ENCODE measurements at places on chromosomes 2 and 18.

DNA sequence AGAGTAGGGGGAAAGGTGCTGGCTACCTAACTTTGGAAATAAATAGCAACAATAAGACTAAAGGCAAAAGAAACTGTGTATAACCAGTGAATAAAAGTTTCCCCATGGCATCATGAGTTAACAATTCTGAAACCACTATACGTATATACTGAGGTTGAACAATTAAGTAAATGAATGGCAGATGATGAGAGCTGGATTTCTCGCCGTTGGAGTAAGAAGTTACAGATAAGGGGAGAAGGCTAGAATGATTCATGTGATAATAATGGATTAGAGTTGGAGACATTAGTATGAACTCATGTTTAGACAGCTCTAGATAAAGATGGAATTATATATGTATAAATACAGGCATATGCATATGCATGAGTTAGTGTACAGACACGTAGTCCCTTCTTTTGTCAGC is 152.7 kb downstream of the UBR3 start:
- no peak for DNase-seq

- no peak for DNase-seq
Observed at GRCh38 chr18:829432-829831, 17.4 kb upstream of the YES1 start.

DNA sequence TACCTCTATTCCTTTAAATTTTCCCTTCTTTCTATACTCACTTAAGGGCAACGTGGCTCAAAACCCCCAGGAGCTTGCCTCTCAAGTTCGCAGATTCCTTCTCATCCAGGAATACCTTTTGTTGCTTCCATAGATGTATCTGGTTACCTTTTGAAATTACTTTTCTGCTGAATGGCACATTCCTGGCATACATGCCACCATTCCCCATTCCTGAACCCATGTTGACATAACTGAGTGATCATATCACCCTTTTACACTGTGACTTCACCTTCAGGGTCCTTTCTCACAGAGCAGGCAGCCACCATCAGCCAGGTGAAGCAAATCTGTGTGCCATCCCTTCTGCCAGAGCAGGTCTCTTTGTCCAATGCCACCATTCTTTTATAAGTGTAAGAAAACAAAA is 615.8 kb downstream of the ARHGAP15 start:
- DNase-seq, result no peak

- no peak for DNase-seq
Observed at GRCh38 chr18:48583573-48583972, 44.7 kb downstream of the CTIF start.

GRCh38 chr2:142462306-142462705 is 331.5 kb upstream of the LRP1B start:
- no peak for DNase-seq

DNA sequence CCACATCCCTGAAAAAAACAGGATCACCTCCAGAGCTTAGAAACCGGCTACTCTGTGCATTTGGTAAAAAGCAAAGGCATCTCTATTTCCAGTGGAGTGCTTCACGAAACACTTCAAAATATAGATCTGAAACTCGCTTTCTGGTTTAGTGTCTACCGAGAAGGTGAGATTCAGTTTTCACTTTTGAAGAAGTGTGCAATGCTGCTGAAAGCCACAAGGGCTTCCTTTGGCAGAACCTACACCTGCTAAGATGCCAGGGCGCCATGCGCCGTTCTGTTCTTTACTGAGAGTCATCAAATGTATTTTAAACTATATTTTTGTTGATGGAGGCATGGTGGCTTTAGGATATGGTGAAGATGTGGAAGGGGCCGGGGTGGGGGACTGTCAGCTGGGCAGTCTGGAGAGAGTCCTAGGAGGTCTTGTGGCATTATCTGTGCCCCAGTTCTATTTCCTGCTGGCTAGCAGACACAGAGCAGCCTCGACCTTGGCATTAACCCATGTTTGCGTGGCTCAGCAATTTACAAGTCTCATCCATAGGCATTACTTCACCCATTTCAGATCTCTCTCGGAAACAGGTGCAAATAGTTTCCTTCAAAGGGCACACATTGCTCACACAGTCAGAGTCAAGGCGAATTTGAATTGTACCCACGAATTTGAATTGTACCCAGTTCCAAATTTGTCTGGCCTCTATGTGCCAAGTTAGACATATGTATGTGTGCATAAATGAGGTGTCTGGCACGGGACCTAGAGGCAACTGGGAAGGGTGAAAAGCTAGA is 46.7 kb upstream of the KCNF1 start:
- DNase-seq, result peak; percentile 7

GRCh38 chr2:1032030-1032429 is 81.4 kb downstream of the SNTG2 start:
- DNase-seq, result no peak

DNA sequence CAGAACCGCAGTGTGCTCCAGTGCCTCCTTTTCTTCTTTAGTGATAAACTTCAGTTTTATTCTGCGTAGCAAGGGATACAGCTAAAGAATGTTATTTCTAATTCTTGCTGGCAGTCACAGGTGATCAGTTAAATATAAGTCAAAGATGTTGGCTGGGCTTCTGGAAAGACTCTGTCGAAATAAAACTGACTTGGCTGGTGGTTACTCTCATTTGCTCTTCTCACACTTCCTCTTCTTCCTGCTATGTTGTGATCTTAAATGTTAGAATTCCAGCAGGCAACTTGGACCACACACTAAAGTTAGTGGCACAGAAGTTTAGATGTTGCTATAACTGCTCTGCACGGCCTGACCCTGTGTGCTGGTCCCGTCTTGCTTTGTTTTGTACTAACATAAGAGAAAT is 278.6 kb downstream of the CDH19 start:
- no peak for DNase-seq

- no peak for DNase-seq
Observed at GRCh38 chr18:70671889-70672565, 383.2 kb downstream of the SOCS6 start.

DNA sequence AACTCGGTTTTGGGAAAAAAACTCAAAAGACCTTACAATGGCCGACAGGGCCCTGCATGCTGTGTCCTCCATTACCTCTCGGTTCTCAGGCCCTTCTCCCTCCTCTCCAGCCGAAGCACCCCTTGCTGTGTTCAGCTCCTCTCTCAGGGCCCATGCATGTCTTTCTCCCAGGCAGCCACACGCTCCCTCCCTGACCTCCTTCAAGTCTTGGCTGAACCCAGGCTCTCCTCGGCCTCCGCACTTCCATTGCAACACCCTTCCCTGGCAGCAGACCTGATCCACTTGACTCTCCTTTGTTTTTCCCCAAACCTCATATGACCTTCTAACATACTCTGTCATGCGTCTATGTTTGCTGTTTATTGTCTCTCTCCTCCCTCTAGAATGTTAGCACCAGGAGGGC is 114.0 kb downstream of the CYP26B1 start:
- DNase-seq, result no peak

GRCh38 chr18:49175476-49175875 is 224.7 kb upstream of the SMAD7 start:
- no peak for DNase-seq

- DNase-seq, result no peak
Observed at GRCh38 chr2:219946021-219946420, 318.6 kb downstream of the SLC4A3 start.

DNA sequence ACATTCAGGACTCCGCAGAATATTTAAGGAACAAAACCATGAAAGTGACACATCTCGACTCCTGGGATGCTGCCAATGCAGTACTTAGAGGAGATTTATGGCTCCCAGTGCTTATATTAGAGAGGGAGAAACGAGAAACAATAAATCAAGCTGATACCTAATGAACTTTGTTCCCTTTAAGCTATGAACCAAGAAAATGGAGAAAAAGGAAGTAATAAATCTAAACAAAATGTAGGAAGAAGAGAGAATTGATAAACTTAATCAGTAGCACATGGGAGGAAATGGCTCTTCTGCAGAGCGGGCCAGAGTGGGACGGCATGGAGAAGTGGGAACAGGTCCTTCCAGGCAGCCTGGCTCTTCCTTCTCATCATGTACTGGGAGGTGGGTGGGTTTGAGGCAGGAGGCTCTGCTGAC is 42.7 kb downstream of the NPPC start:
- no peak for DNase-seq

DNA sequence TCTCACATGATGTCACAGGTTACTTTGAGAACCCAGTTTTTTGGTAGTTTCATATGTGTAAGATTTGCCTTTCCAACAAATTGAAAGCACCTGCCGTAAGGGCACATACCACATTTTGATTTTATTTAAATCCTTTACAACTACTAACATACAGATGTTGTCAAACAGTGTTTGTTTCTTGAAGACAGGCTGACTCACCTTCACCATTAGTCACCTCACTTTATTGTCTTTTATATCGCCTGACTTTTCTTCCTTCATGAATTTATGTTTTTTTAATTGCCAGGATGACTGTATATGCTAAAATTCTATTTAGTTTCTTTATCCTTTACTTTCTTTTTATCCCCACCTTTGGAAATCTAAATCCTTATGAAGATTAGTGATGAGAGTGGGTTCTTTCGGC is 886.7 kb downstream of the SUCLG1 start:
- DNase-seq, result no peak

GRCh38 chr2:34159901-34160300 is 560.8 kb upstream of the FAM98A start:
- no peak for DNase-seq

GRCh38 chr2:239310401-239311061 is 90.3 kb downstream of the HDAC4 start:
- no peak for DNase-seq

- DNase-seq, result no peak
Observed at GRCh38 chr18:3652380-3653262, 202.6 kb downstream of the TGIF1 start.

DNA sequence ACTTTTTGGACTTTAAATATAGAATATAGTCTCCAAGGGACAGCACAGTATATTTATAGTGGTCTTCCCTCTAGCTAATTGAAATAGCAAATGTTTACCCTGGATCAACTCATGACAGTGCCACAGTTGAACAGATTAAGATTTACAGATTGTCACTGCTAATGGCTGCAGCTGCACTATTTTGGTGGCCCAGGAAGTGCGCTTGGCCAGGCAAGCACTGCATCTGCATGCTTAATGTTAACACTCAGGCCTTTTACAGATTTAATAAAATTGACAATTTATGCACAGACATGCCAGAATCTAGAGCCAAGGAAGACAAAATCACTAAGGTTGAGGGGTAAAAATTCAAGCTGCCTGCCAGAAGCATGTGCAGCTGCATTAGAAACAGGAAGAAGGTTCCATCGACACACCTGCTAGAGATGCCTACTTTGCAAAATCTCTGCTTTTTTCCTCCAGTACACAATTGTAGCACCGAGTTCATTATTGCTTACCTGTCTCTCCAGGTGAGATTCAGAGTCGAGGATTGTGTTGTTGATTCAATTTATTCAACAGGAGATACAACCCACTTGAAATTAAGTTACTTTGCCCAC is 1042.3 kb upstream of the NRXN1 start:
- DNase-seq, result no peak

- DNase-seq, result no peak
Observed at GRCh38 chr2:216429428-216429827, 17.1 kb downstream of the SMARCAL1 start.

- DNase-seq, result no peak
Observed at GRCh38 chr2:550860-551567, 126.2 kb downstream of the TMEM18 start.

DNA sequence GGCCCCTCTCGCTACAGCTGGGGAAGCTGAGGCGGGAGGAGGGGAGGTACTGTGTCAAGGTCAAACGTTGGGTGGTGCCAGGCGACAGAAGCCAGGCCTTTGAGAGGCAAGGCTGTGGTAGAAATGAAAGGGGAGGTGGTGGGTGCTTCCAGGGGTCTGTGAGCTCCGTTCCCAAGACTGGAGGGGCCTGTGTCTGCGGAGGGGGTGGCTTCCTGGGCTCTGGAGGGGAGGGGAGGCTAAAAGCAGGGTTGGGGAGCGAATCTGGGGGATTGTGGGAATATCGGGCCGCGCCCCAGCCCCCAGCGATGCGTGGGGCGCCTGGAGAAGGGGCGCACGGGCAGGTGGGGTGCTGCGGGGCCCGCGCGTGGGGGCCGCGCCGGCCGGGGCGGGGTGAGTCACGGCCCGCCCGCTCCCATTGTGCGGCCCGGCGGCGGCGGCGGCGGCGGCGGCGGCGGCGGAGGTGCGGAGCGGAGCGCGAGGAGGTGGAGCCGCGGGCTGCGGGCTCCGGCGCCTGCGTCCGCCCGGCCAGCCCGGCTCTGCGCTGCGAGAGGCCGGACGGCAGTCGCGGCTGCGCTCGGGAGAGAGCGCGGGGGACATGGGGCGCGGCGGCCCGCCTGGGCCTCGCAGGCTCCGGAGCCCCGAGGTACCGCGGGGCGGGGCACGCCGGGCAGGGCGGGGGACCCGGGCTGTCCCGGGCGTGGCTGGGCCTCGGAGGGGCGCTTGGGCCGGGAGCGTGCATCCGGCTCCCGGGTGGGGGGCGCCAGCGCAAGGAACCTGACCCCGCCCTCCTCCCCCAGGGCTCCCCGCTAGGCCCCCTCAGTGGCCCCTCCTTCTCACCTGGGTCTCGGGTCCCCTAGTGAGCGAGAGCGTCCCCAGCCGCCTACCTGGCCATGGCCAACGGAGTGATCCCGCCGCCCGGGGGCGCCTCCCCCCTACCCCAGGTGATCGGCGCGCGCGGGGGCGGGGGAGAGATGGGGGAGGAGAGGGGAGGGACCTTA is at the start of gene SLC4A3:
Gene SLC4A3 (plus strand): TSS at position 528 of the 998 bp plus-strand sequence. CDS start 363 bp downstream, at position 891.
- no peak for DNase-seq

DNA sequence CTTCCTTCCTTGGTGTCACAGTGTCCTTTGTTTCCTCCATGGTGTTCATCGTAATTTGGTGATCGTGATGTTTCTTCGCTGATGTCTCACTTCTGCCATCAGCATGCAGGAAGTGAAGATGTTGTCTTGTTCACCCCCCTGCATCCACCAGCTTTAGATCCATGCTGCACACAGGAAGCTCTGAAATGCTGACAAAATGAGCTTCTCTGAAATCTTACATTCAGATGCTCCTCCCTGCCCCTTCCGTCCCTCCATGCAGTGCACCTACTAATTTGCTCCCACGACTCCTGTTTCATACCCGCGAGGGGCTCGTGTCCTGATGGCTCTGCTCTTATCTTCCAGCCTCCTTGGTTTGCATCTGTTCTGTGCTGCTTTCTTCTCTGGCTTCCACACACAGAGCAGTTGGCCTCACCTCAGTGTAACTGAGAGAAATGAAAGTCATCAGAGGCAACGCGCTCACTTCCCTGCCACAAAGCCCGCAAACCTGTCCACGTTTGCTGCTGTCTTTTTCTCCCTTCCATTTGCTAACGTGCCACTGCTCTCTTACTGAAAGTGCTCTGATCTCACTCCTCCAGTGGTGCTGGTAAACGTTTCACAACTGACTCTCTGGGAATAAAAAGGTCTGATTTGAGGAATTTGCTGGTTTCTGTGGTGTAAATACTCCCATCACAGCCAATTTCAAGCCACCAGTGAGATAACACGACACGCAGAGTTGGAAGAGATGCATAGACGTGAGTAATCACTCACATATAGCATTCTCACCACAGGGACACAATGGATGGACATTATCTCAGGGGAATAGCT is 41.0 kb upstream of the MGAT4A start:
- DNase-seq, result peak; percentile 91
